ENCODE measurements at places on chromosomes 7 and 10.

DNA sequence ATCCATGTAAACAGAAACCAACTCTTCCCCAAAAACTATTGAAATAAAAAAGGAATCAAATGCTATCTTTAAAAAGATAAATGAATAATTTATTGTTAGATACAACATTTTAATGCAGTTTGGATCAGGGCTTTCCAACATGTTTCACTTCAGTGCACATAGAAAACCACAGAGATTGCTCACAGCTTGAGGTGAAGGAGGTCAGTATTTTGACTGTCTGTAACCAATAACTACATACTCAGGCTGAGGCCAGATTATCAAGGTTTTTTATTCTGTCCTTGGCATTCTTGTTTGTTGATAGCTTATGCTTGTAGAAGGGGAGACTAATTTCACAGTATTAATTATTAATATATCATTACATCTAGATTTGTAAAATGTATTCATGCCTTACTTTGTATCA lies 195.5 kb downstream of the PRKG1 start:
- no peak for DNase-seq

DNA sequence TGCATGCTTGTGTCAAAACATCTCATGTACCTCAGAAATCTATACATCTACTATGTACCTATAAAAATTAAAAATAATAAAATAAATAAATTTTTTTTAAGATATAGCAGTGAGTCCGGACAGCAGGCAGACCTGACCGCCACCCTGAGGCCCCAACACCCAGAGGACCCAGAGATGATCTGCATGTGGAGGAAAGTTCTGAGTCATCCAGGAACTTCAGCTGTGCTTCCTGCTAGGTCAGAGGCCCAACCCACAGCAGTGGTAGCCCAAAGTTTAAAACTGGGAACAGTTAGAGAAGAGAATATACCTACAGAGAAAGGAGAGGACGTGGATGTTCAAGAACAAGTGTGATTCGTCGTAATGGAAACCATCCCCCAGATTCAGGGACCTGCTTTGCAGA lies 683.7 kb upstream of the NRP1 start:
- no peak for DNase-seq

GRCh38 chr7:47258798-47259197 lies 323.1 kb downstream of the TNS3 start:
- DNase-seq: no peak

DNA sequence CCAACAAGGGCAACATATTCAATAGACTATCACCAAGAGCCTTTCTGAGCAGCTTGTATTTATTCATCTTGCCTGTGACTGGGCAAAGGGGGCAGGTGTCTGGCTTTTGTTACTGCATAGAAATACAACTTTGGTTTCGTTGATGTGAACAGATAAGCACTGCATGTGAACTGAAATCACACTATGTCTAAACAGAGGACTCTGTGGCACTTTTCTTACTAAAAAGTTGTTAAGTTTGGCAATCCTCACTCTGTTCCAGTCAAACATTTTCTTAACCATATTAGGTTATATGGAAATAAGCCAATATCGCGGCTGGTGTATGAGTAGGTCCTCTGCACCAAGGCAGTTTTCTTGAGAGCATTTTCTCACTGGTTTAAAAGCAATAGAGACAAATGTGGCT lies 48.5 kb downstream of the CALD1 start:
- DNase-seq: no peak

DNA sequence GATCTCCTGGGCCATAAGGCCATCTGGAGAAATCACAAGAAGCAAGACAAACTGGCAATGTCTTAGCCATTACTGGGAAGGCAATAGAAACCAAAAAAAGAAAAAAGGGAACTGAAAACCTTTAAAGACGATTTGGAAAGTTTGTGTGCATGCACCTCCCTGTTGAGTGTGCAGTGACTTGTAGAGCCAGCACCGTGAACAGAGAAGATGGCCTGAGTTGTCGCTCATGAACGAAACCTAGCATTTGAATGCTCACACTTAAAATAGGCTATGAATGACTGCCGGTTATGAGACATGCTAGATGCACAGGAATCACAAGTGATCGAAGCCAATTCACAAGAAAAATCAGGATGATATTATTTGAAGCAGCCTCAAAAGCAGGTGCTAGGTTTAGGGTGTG lies 151.3 kb upstream of the ADO start:
- peak; percentile 97 for DNase-seq

DNA sequence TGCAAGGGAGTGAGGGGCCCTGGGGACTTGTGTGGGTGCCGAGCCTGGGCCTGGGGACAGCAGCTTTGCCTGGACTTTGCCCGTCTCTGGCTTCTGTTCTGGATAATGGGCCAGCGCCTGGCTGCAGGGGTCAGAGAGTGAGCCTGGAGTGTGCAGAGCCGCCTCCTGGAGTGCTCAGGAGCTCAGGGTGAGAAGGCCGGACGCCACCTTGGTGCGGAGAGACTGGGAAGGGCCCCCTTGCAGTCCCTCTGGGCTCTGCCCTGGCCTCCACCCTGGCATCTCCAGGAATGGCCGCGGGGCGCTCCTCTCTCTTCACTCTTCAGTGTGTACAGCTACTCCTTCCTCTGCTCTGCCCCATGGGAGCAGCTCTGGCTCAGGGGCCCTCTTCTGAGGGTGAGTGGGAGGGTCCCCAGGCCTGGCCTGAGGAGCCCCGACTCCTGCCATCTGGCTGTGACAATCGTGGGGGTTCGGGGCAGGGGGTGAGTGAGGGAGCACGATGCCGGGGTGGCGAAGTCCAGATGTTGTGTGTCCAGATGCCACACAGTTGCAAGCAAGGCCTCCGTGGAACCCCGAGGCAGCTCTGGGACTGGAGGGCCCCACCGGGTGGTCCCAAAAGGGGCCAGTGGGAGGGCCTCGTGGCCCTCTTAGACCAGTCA lies 187.1 kb downstream of the DNAJB6 start:
- no peak for DNase-seq

DNA sequence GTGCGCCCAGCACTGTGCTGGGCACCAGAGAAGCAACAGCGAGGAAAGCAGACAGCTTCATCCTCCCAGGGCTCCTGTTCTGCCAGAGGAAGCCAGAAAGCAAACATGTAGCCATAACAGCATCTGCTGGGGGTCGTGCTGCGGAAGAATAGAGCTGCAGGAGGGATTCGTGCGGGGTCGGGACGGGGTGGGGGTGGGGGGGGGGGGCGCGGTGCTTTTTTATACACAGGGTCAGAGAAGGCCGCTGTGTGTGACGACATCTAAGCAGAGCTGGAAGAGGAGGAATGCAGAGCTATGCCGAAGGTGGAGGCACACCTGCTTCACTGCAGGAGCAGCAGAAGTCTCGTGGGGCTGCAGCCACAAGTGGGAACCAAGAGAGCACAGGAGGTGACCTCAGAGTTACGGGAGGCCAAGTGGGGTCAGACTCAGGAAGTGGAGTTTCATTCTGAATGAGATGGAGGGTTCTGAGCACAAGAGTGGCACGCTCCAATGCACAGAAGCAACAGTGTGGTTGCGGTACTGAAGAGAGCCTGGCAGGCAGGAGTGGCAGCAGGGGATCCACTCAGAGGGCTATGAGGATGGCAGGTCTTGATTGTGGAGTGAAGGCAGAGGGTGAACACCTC lies 11.1 kb downstream of the PKD1L1 start:
- DNase-seq: peak; percentile 91

DNA sequence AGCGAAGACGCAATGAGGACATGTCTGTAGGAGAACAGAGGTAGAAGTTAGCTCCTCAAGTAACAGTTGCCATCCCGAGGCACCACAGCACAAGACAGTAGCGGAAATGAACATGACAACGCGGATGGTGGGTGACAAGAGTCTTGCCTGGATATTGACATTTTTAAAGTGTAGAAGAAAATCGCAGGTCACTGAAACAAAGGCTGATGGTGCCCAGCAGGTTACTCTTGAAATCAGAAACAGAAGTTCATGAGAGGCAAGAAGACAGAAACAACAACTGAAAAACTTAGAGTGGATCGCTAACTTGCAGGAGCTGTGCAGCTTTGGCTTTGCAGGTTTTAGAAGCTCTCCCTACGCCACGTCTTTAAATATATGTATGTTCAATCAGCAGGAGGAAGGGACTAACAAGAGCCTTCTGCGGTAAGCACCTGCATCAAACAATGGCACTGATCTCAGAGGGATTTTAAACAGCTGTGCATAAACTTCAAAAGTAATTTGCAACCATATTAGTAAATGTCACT lies 1.8 kb downstream of the PRKCQ start:
- DNase-seq: no peak

- peak; percentile 74 for DNase-seq
These were observed 44.8 kb upstream of the GRID1 start for GRCh38 chr10:86411281-86411841.

DNA sequence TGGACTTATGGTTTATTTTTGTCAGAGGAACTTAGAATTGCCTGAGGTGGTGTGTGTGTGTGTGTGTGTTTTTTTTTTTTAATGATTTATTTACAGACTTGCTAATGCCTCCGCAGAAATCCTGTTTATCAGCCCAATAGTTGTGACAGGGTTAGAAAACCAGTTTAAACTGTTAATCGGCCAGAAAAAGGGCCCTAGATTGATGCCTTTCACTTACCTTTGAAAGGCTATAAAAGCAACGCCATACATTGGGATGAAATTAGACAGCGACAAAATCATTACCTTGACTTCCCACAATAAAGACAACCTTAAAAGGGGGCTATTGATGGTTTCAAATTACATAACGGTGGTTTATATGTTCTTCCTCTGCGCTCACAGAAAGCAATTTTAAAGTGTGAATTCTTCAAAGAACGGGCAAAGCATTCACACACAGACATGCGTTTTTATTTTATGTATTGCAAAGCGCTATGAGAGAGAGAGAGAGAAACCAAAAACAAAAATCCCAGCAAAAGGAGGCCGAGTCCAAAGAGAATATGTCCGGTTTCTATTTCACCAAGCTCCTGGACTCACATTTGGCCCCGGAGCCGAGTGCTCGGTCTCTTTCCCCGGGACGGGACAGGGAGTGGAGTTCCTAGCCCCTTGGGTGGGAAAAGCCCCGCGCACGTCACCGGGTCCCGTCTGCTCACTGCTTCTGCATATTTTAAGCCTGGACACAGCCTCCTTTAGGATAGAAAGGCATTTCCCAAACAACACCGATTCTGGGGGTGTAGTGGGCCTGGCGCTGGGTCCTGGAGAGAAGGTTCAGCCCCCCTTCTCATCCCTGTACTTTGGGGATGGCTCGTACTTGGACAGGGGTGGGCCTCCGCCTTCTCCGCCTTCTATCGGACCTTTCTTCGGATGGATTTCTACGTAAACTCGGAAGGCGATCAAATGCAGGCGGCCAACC lies 26.8 kb upstream of the VAX1 start:
- no peak for DNase-seq

GRCh38 chr10:3380406-3381050 lies 207.9 kb upstream of the PITRM1 start:
- no peak for DNase-seq

- no peak for DNase-seq
These were observed 61.3 kb upstream of the WAC start for GRCh38 chr10:28471652-28472050.

GRCh38 chr7:97466999-97467740 lies 264.7 kb upstream of the TAC1 start:
- no peak for DNase-seq

DNA sequence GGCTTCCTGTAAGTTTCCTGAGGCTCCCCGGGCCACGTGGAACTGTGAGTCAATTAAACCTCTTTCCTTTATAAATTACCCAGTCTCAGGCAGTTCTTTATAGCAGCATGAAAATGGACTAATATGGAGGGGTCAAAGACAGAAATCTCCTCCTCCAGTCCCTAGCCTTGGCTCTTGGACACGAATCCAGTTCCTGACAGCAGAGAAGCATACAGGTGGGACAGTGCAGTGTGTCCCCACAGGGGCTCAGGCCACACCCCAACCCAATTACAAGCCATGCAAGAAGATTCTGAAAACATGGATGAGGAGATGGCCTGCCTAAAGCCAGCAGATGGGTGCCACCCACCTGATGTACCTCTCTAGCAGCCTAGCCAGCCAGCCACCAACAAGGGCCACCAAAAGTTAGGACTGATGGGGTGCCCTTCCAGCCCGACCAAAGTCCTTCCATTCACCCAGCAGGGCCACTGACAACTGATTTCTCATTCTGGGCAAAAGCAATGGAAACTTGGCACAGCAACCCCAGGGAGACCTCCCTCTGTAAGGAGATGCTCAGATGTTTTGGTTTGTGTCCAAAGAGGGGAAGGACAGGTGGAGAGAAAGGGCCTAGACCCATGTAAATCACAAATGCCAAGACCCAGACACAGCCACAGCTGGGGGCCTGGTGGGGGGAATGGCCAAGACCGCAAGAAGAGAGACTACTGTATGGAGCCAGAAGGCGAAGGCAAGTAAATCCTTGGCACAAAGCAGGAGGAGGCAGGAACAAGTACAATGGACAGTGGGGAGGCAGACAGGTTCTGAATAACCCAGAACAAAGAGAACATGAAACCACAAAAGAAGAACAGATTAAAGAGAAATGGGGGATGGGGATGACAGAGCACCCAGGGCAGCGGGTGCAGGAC lies 13.6 kb downstream of the GPRIN2 start:
- DNase-seq: no peak

- no peak for DNase-seq
These were observed 24.9 kb downstream of the CALML3 start for GRCh38 chr10:5549462-5550249.

DNA sequence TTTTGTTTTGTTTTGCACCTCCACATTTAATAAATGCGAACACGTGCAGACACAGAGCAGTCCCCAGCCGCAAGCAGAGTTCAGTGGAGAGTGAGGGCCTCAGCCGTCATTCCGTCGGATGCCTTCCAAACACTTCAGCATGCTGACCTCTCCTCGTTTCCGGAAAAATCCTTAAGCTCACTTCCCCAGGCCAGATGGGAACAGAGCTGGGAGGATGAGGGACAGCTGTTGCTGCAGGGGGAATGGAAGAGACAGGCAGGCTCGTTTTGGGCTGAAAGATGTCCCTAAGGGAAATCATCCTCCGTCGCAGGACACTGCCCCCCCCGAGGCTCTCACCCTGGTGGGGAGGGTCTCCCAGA lies 17.2 kb upstream of the FGFR2 start:
- DNase-seq: no peak

DNA sequence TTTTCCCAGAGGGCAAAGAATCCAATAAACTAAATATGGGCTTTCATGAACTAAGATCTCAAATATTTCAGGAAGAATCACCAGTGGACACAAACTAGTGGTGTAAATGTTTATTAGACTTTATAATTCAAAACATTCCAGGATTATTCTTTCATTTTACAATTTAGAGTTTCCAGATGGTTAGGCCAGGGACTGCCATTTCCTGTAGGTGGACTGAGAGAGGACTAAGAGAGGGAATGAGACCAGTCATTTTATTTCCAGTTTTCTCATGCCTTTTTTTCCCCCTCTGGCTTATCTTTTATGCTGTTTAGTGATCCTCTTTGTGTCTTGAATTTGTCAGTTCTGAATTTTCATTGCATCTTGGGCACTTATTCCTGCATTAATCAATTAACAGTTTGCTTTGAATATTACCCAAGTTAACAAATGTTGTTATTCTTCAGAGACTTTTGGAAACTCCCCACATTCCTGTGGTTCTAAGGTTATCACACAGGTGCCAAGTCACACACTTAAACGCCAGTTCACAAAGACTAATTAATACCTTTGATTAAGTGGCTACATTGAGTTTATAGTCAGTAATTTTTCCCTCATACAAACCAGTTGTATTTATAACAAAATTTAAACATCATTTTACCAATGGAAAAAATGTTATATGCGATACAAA lies 12.3 kb downstream of the CISD1 start:
- DNase-seq: no peak

GRCh38 chr10:71582506-71583475 lies 136.8 kb downstream of the C10orf105 start:
- no peak for DNase-seq

GRCh38 chr10:43202657-43203447 lies 64.0 kb downstream of the RASGEF1A start:
- no peak for DNase-seq
